ENCODE measurements at places on chromosomes 11 and 22.

DNA sequence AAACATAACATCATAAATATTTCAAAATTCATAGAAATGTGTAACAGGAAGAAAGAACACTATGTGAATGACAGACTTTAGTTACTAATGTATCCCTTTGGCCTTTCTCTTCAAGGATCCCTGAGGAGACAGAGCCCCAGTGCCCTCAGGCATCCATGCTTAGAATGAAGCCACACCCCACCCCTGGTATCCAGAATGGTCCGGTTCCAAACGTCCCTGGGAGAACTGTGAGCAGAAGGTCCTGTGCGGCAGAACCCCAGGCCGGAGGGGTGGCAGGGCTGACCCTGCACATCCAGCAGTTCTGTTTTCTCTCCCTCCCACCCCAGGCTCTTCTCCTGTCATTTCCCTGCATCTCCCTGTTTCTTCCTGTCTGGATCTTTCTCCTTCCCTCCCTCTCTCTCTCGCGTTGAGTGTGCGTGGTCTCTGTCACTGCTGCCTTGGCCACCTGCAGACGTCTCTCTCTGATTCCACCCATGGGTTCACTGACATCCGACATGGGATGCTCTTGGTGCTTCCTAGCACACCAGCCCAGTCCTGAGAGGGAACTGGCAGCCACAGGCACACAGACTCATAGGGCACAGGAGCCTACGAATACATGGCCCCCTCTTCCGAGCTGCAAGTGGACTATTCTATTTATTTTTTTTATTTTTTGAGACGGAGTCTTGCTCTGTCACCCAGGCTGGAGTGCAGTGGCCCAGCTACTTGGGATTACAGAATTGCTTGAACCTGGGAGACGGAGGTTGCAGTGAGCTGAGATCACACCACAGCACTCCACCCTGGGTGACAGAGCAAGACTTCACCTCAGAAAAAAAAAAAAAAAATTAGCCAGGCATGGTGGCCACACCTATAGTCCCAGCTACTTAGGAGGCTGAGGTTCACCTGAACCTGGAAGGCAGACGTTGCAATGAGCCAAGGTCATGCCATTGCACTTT, 5.7 kb downstream of the RFPL1 start:
- no peak for DNase-seq

GRCh38 chr22:35563211-35563610, 22.6 kb downstream of the RASD2 start:
- peak; percentile 8 for DNase-seq

DNA sequence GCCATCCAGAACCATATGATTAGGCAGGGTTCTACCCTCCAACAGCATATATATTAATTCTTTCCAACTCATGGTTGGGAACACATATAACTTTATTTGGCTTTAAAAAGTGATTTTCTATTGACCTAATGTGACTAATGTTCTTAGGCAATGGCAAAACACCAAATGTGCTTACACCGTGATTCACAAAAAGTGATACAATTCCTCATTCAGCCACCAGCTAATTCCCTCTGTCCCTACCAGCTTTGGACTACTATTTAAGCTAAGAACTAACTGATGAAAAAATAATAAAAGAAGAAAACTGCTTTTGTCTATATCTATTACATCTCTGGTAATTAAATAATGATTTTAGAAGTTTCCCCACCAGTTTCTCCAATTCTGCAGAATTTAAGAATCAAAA, 4.7 kb downstream of the CTSC start:
- no peak for DNase-seq

GRCh38 chr11:46210133-46210636, 67.3 kb upstream of the CREB3L1 start:
- DNase-seq: peak; percentile 89

DNA sequence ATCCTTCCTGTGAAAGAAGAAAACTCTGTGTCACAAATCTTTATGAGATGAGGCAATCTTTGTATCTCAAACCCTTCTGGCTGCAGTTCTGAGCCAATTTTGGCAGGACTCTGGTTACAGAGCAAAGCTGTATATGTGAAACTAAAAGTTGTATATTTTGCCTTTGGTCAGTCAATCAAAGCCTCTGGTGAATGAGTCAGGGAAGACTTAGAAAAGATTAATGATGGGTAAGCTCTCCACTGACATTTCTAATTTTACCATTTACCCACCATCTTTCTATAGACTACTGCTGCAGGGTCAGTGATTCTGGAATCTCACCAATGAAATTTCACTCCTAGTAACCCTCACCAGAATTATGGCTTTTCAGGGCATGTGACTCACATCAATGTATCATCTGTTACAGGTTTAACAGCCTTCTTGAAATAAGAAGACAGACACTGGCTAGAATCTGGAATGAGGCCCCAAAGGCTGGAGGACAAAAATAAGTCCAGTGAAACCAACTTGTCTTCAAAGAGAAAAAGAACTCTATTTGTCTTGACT, 43.3 kb downstream of the USP35 start:
- DNase-seq: peak; percentile 69

- DNase-seq: no peak
Observed at GRCh38 chr22:49903322-49904039, 14.8 kb downstream of the ALG12 start.

DNA sequence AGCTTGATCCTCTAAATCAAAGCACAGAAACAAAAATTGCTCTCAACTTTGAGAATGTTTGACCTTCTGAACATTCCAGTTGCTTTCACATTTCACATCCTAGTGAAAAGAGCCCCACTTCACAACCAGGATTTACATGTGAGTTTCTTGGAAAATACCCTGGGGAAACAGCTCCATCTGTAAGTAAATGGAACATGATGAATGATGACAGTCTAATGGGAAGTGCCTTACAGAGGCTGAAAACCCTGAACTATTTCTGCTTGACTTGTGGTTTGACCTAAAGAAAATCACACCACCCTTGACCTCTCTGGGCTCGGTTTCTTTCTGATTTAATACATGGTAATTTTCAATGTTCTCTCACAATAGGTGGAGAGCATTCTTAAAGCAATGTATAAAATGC, 499.4 kb upstream of the API5 start:
- no peak for DNase-seq

GRCh38 chr11:108669711-108670110, 4.8 kb downstream of the DDX10 start:
- no peak for DNase-seq

GRCh38 chr11:118606157-118606843, 1.1 kb upstream of the PHLDB1 start:
- no peak for DNase-seq

- DNase-seq: no peak
Observed at GRCh38 chr11:103980108-103980507, 56.3 kb upstream of the DDI1 start.

- DNase-seq: no peak
Observed at GRCh38 chr22:44497218-44497904, 672 bp downstream of the RTL6 start.

DNA sequence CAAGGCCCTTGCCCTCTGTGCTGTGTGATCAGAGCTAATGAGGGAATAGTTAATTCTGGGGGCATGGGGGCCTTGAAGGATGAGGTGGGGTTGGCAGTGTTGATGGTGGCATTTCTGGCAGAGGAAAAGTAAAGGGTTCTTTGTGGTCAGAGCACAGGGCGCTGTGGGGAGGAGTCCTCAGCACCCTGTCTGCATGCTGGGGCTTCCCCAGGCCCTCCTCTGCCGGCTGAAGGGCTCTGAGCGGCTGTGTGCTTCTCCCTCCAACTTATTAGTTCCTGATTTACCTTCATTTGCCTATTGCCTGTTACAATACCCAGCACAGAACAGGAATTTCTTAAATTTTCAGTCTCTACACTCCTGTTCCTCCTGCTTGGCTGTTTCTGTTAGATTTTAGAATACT, 122.8 kb downstream of the HIPK3 start:
- no peak for DNase-seq

DNA sequence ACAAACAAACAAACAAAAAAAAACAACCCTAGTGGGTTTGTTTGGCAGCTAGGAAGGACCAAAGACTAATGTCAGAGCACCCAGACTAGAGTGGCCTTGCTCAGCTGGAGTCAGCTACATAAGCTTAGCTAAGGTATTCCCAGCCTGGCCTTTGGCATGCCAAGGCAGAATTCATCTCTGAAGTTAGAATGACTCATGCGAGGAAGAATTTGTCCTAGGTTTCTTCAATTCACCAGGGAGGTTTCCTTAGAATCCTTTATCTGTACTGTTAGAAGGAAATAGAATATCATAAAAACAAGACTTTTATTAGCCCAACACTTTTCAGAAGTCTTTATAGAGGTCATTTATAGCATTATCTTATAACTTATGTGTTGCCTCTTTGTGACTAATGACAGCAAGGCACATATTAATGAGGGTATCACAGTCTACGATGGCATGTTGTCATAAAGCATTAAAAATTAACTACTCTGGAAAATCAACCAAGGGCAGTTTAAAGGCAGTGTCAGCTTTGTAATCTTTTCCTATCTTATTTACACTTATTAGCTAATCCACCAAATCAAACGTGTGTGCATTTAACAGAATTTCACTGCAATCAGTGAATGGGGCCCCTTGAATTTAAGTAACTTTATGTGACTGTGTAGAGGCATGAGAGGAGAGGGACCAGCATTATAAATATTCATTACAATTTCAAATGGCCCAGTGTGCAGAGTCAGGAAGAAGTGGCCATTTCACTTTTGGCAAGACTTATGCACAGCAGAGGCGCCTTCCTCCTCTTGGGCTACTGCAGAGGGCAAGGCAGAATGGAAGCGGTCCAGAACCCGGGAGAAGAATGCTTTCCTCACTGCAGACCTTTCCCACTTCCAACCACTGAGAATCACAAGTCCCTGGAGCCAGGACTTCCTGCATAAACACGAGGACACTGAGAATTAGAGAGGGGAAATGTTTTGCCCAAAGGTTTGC, 36.3 kb downstream of the SLC5A1 start:
- no peak for DNase-seq

DNA sequence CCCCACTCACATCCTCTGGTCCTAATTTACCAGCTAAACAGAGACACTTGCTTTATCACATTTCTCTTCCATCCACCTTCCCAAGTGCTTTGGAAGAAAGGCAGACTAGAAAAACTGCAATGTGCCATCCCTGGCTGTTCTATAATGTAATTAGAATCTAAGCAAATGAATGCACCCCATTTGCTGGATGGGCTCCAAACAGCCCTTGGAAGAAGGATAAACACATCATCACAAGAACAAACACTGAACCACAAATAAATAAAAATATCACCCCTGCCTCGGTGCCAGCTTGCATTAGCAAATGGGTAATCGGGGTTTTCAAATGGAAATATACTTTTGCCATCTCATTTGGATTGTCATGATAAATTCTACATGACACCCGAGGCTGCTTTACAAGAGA, 296.6 kb upstream of the ISX start:
- DNase-seq: no peak

DNA sequence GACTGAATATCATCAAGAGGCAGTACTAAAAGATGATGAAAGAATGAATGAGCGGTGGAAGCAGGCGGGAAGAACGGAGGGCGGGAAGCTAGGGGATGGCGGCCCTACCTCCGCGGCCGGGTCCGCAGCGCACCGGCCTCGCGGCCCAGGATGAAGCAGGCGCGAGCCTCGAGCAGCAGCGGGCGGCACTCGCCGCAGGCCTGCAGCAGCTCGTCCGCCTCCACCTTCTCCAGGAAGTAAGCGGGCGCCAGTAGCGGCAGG, 3.4 kb downstream of the KLHL35 start:
- no peak for DNase-seq

DNA sequence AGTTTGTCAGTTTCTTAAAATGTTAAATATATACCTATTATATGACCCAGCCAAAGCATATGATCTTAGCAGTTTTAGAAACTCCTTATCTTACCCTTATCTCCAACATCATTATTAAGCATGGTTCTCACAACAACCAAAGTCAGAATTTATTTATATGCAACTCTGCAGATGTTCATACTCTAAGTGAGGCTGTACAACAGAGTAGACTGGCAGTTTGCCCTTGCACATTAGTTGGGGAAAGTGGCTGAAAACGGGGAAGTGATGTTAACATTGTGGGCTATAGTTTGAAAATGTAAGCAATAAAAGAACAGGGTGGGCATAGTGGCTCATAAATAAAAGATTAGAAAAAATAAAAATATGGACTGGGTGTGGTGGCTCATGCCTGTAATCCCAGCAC, 49.7 kb downstream of the ATG16L2 start:
- peak; percentile 57 for DNase-seq

DNA sequence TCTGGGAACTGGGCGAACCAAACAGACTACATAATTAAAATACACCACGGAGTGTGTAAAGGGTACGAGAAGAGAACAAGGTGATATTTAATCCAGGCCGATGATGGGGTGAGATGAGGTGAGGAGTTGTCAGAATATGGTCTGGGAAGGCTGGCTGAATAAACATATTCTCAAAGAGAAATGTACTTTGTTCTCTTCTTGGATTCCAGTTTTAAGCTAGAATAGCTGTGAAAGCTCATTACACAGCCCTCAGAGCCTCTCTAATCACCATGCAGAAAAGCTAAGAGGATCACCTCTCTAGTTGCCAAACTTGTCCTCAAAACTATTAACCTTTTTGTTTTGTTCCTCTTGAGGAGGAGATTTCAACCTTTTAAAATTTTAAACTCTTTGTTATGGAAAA, 89.8 kb downstream of the ATG16L2 start:
- DNase-seq: no peak

DNA sequence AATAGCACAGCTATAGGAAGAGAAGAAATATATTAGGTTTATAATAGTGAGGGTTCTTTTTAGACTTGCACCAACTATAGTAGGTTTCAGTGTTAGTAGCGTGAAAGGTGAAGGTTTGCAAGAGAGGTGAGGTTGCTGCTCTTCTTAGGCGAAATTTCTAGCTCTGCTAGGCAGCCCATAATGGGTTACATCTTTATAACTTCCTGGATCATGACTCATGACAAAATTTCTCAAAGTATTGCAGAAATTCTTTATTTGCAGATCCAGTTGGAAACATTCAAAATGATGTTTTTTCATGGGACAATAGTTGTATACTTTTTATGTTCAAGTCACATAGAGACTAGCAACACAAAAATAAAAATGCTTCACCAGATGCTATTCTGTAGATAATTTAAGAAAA, 260.0 kb downstream of the SOX6 start:
- no peak for DNase-seq

DNA sequence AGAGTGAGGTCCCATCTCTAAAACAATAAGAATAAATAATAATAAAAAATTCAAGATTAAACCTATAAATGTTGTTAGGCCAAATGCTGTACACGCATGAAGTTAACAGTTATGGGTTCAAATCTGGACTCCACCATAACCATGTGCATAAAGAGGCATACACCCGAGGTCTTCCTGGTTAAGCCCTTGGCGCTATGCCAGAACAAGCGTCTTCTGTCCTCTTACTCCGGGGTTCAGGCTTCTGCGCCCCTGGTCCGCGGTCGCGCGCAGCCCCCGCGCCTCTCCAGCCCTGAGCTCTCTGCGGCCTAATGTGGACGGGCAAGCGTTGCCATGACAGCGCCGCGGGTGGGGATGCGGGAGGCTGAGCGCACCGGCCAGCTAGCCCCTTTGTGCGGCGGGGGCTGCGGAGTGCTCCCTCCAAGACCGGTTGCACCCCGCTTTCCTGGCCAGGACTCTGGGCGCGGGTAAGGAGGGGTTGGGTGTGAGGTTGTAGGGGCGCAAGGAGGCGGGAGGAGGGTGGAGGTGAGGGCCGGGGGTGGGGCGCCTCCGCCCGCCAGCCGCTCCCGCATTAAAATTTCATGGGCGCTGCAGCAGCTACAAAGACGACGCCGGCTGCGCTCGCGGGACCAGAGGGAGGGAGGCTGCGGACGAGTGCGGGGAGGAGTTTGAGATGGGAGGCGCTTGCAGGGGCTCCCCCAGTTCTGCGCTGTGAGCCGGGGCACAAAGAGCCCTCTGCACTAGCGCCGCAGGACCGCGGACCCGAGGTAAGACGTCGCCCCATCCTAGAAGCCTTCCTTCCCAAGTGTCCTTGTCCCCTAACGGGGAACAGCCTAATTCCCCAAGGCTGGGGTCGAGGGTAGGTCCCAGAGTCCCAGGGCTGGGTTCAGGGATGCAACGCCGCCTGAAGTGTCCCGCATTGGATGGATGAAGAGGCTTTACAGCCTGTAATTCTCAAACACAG, at the start of gene MIAT:
Gene MIAT (plus strand): TSS at position 698 of the 961 bp plus-strand sequence.
- no peak for DNase-seq

Measured in MV-4-11 (cell line).